Stimulated activated CD8-positive, alpha-beta memory T cell treated with anti-CD3 and anti-CD28 coated beads, Interleukin-15, amount 100 ng/mL, for 48 hours (primary cell): ENCODE measurements at places on chromosomes 2 and 18.

- DNase-seq: no peak
Observed at GRCh38 chr2:147554521-147555107, 290.2 kb upstream of the ACVR2A start.

- DNase-seq: no peak
Observed at GRCh38 chr2:205682971-205683501, 735 bp downstream of the NRP2 start.

DNA sequence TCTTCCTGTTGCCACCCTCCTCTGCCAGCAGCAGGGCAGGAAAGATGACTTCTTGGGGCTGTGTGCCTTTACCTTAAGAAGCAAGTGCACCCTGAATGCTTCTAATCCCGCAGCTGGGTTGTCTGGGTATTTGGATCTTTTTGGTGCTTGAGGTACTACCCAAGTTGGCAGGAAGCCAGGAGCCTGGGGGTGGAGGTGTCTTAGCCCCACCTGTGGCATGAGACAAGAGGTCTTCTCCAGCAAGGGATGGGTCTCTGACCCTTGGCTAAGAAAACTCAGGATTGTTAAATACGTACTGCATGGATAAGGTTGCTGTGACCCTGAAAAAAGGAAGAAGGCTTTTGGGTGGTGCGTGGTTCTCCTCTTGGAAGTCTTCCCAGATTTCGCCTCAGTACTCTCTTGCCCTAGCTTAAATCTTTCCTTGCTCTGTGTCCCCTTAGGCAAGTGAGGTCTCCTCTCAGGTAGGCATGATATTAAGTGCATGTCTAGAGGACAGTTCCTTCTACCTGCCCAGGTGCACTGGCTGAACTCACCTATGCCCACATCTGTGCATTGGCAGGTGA, 4.3 kb downstream of the HPCAL1 start:
- no peak for DNase-seq

GRCh38 chr18:67468038-67468437, 48.5 kb downstream of the DSEL start:
- DNase-seq: no peak

DNA sequence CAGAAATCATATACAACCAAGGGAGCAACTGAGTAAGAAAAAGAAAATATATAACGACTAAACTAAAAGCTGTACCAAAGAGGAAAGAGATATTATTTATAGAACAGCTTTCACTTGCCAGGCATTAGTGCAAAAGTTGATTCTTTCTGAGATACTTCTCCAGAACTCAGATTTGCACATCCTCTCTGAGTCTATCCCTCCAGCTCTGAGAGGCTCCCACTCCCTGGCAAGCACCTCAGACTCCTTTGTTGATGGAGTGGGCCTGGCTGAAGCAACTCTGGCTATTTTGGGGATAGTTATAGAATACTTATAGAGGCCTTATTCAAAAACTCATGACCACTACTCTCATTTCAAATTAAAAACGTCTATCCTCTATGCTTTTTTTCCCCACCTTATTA, 501.6 kb upstream of the TNP1 start:
- DNase-seq: no peak

DNA sequence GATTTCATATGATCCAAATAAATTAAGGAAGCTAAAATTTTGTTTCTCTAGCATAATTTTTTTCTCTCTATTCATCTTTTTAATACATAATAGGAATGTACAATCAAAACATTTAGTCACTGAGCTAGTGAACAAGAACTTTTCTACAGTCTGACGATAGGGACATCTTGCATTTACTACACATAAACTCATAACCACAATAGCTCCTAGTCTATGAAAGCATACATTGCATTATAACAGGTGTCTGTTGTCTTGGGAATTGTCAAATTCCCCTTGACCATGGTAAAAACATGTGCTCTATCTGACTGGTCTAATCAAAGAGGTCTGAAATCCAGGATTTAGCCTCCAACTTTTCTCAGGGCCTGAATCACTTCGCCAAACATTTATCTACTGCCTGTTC, 144.8 kb downstream of the FAM124B start:
- no peak for DNase-seq

DNA sequence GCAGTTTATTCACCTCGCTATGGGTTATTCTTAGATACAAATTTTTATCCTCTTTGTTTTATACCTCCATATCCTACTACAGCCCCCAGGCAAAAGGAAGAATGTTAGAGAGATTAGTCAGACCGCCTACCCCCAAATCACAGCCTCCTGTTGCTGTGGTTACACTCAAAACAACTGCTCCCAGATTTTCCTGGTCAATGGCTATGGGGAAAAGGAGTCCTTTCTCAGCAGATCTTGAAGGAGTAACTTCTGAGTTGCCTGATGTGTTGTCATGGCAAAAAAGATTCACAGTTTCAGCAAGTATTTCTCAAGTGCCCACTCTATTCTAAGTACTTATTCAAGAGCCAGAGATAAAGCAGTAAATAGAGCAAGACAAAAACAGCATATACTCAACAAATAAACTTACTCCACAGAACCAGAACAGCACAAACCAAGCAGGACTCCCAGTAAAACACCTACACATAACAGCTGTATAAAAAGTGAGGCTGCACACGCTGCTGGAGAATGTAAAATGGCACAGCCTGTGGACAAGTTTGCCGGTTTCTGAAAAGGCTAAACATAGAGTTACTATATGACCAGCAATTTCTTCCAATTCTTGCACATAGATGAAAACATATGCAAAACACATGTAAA, 104.8 kb downstream of the NOL10 start:
- no peak for DNase-seq

DNA sequence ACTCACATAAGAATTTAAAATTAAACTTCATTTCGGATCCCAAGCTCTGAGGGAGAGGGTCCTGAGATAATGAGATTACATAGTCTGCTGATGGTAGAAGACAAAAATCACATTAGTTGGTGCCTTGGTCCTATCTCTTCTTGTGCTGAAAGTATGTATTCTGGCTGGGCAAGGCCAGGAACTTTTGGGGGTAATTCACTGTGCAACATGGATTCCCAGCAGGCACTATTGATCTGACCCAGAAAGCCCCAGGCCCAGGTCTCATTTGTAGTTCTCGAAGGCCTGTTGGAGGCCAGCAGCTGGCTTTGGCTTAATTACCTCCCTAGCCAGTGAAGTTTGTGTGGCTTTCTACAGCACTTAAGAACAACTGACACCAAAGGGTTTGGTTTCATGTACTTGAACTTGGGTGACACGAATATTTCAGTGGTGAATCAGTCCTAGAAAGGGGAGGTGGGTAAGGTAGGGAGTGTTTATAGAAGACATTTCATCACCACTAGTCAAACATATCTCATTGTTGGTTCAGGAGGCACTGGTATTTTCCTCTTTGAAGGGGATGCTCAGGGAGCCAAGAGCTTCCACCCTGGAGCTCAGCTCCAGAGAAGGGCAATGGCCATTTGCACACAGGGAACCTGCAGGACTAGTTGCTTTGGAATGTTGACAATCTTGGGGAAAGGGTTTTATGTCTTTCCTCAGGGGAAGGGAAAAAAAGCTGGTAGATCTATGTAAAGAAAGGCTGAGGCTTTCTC, 217.8 kb downstream of the OSR1 start:
- DNase-seq: no peak

DNA sequence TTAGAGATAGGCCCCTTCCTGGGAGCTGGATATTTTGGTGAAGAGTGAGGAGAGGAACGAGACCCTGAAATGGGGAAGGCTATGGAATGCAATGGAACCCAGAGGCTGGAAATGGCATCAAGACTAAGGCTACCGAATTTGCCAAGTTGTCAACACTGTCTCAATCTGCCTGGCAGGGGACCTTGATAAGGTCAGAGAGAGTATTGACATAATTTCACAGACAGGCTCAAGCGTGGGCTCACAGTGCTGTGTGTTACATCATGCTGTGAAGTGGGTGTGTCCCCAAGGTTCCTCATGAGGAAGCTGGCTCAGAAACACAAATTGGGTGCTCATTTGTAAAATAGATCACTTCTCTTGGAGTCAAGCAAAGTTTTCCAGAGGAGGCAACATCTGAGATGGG, 51.8 kb upstream of the CYRIA start:
- DNase-seq: no peak

DNA sequence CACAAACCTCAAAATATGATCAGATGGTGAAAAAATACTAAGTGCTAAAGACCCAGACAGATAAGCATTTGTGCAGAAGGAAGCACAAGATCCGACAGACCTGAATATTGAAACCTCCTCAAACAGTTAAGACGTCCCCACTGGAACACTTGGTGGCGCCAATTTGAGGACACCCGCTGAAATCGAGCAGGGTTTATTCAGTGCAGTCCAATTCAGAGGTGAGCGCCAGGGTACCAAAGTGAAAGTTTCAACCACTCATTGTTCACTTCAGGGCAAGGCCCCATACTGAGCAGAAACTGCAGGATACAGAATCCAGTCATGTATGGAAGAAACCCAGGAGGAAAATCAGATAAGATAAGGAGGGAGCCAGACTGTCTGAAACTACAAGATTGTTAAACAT, 417.6 kb downstream of the LRRTM4 start:
- no peak for DNase-seq

GRCh38 chr2:17995593-17995992, 117.1 kb downstream of the KCNS3 start:
- DNase-seq: no peak

DNA sequence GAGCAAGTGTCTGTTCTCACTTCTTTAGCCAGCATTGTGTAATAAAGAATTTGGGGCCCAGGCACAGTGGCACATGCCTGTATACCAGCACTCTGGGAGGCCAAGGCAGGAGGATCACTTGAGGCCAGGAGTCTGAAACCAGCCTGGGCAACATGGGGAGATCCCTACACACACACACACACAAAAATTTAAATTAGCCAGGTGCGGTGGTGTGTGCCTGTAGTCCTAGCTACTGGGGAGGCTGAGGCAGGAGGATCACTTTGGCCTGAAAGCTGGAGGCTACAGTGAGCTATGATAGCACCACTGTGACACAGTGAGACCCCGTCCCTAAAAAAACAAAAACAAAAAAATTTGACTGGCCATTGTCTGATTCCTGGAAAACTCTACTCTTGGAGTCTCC, 8.3 kb downstream of the REV1 start:
- no peak for DNase-seq

GRCh38 chr18:907885-908757, 3.5 kb downstream of the ADCYAP1 start:
- no peak for DNase-seq

DNA sequence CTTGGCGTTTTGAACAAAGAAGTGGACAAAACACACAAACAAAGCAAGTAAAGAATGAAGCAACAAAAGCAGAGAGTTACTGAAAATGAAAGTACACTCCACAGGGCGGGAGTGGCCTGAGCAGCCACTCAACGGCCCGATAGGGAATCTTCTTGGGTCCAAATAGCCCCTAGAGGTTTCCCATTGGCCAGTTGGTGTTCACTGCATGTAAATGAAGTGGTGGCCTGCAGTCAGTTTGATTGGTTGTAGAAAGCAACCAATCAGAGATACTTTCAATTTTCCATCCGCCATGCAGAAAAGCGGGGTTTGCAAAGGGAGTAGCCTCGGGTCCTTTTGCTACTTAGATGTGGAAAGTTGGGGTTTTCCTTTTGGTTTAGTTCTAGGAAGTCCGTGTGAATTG, 31.6 kb downstream of the CYBRD1 start:
- DNase-seq: no peak

GRCh38 chr2:501667-502066, 175.5 kb downstream of the TMEM18 start:
- DNase-seq: no peak

DNA sequence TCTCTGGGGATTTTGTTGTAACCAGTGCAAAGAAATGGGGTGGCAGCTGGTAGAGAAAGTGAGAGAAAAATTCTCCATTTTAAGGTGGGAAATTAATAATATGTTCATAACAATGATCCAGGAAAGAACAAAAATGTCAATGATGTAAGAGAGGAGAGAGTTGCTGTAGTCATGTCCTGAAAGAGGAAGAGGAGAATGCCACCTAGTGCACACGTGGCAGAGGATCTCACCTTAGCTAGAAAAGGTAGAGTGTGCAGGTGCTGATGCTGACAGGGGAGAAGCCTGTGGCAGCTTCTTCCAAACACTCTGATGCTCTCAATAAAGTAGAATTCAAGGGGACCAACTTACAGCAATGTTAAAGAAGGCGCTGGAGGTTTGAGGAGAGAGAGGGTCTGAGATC, 282.9 kb upstream of the PKDCC start:
- no peak for DNase-seq

DNA sequence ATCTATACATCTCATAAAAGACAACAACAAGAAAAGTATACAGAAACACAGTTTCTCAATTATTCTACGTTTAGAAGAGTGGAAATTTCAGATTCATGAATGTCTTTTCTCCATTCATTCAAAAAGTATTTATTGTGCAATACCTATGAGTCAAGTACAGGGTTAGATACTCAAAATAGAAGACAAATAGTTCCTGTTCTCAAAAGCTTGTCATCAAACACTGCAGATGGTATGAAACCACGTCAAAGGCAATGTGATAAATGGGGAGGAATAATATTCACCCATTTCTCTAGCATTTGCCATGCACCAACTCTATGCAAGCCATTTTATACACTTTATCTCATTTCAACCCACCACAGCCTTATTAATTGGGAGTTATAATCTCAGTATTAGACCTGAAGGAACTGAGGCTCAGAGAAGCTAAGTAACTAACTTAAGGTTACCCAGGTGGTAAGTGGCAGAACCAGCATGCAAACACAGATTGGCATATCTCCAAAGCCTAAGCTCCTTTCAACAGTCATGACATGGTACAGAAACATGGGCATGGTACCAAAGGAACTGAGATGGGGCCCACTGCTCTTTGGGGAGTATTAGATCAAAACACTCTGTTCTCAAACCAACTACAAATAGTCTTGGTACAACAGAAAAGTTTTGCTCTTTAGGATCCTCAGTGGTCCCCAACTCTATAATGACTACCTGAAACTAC, 67.2 kb upstream of the NPAS2 start:
- DNase-seq: no peak

DNA sequence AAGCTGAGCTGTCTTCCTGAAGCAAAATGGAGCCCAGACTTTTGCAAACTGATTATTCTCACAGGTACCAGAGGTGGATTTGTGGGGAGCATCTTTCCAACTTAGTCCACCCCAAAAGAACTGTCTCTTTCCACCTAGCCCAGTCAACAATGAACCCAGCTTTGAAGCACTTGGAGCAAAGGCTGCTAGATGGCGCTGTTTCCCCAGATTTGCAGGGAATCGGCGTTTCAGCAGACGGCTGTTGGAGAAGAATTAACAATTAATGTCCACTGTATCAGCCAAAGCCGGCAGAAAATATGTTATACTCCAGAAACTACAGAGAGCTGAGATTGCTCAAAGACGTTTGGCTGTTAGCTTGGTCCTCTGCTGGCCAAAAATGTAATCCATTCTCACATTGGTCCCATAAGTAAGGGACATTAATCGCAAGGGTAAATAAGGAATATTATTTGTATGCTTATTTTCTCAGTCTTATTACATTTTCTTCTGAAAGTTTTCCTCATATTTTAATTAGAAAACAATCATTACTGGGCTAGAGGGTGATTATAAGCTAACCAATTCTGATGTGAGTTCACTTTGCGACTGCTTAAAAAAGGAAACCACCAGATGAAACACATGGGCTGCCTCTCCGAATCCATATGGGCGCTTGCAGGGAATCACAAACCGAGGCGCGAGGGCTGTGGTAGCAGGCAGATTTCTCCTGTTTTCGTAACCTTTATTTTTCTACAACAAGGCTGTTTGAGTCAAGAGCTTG, 423.8 kb upstream of the MEX3C start:
- DNase-seq: peak; percentile 3

GRCh38 chr18:45891806-45892205, 66.3 kb downstream of the SIGLEC15 start:
- DNase-seq: no peak
